Stimulated activated CD4-positive, alpha-beta T cell treated with anti-CD3 and anti-CD28 coated beads, Interleukin-1b, Interleukin-23, amount 100 ng/mL, for 24 hours (primary cell): ENCODE measurements at places on chromosomes 2 and 18.

- no peak for DNase-seq
Observed at GRCh38 chr2:98911376-98912154, 24.5 kb downstream of the CRACDL start.

GRCh38 chr2:134527381-134527780 is 191.4 kb downstream of the TMEM163 start:
- no peak for DNase-seq

GRCh38 chr2:59027320-59027719 is 786.2 kb upstream of the FANCL start:
- no peak for DNase-seq

- no peak for DNase-seq
Observed at GRCh38 chr2:230471074-230471473, 55.1 kb downstream of the SP100 start.

GRCh38 chr2:161036926-161037325 is 123.3 kb upstream of the TANK start:
- no peak for DNase-seq

DNA sequence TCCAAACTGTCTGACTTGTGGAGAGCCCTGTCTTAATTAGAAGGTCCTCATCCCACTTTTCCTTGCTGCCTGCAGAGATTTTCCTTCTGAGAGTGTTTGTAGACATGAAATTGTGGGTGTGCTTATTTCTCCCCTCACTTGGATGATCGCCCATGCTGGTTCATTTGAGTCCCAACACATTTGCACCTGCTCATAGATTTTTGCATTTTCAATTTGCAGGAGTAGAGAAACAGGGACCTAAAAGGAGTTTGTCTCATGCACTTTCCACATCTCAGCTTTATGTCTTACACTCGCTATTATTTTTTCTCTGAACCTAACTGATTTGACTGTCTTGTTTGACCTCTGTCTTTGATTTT is 33.2 kb upstream of the FHL2 start:
- DNase-seq, result no peak

GRCh38 chr18:13627639-13628038 is 98.7 kb downstream of the FAM210A start:
- DNase-seq, result no peak

- no peak for DNase-seq
Observed at GRCh38 chr2:173286153-173286809, 68.4 kb upstream of the CDCA7 start.

- DNase-seq, result no peak
Observed at GRCh38 chr2:206991070-206991469, 51.8 kb downstream of the CPO start.

GRCh38 chr18:35174093-35174731 is 66.6 kb upstream of the ZNF397 start:
- no peak for DNase-seq

GRCh38 chr2:186399082-186399644 is 86.9 kb upstream of the ZC3H15 start:
- DNase-seq, result no peak

GRCh38 chr2:220491670-220492069 is 864.2 kb downstream of the SLC4A3 start:
- DNase-seq, result no peak

DNA sequence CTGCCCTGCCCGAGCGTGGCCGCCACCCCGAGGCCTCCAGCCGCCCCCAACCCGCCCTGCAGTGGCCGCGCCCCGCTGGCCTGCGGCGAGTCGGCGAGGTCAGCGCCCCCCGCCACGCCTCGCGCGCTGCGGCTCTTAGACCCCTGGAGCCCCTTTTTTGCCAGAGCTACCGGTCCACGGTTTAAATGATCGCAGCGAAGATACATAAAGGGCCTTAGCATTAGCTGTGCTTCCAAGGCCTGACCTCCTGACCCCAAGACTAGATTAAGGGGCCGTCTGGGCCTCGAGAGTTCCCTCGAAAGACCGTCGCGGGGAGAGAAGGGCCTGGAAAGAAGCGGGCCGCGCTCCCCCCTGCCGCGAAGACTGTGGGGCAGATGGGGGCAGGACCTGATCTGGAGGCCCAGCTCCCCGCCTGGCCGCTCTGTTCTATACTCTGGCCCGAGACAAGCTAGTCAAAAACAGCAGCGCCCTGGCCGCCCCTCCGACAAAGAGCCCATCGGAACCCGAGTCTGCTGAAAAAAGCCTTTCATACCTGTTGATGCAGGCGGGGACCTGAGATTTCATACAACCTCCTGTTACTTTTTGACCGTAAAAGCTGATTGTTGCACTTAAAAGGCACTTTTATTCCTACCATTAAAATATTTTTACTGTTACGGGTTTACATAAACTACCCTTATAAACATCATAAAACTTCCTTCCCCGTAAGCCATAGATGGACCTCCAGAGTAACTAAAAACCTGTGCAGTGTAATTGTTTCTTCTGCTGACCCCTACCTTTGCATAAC is 68.7 kb upstream of the PSMD14 start:
- DNase-seq, result no peak

DNA sequence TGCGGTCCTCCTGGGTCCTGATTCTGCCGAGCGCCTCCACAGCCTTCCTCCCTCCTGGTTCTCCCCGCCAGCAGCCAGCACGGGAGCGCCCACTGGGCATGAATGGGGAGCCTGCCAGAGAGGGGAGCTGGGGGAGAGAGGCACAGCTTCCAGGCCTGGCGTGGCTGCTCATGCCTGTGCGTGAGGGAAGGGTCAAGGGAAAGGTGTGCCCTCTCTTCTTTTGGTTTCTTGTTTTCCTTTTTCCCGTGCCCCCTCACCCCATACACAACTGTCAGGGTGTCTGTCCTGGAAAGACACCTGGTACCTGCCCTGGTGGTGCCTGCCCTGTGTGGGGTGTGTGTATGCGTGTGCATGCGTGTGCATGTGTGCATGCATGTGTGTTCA is 4.7 kb upstream of the NEURL3 start:
- no peak for DNase-seq

DNA sequence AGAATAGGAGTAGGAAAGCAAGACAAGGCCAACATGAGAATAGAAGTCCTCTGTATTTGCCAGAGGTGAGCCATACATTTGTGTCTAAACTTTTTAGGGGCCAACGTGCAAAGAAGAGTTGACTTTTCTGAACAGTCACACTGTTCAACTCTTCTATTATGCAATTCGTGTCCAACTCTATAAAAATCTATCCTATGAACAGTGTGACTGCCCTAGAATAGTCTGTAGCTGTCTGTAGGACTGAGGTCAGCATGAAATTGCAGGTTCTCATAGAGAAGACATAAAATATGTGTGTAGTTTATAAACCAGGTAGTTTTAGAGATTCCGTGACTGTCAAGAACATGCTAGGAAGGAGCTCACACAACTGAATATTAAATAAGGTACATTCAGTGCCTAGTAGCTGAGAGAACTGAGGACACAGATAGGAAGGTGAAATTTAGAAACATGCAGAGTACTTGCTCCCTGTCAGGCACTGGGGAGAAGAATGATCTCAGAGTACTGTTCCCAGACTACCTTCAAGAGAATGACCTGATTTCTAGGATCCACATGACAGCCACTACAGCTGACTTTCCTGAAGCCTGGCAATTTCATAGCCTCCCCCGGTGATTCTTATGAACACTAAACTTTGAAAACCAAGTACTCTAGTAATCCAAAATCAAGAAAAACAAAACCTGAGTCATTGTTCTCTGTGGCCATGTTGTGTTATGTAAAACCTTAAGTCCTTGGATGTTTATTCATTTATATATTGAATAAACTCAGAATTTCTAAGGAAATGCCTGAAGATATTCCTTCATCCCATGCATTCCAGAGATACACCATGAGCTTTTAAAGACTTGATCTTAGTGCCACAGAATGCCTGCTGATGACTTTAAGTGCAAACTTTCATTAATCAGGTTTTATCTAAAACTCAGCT is 201.5 kb upstream of the BOD1L2 start:
- DNase-seq, result no peak

DNA sequence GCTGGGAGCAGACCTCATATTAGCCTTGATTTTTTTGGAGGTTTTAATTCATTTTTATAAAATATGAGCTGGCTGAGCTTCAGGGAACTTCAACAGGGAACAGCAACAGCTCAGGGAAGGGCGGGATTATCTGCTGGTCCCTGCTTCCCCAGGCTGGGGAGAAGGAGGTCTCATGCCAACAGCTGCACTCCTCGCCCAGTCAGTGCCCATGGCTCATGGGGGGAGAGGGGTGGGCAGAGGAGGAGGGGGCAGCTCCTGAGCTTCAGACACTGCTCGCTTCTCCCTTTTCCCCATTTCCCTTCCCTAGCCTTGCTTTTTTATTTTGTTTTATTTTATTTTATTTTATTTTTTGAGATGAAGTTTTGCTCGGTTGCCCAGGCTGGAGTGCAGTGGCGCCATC is 442 bp upstream of the OTOF start:
- no peak for DNase-seq

DNA sequence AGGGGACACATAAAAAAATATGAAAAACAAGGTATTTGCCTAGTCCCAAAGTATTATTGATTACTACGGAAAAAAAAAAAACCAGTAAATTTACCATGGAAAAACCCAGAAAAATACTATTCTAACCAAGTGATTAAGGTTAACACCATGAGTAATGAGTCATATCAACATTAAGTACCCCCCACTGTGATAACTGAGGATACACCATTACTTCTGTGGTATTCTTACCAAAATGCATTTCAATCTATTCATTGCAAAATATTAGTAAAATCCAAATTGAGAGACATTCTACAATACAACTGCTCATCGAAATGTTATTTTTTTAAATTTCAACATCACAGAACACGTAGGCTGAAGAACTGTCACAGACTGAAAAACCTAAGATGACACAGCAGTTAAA is 669.8 kb downstream of the ZEB2 start:
- no peak for DNase-seq

DNA sequence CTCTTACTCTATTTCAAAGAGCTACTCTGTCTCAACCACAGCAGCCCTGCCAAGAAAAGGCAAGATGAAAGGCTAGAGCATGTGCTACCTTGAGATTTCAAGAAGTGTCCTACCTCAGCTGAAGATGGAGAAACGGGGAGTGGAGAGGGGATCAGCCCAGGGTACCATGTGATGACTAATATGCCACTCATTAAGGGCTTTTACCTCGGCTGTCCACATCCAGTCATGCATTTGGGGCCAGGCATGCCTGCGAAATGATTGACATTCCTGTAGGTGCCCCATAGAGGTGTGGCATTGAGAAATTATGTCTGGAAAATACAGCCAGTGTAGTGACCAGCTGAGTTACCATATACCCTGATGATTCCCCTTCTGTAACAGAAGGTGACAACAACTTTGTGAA is 96.1 kb downstream of the NRP2 start:
- no peak for DNase-seq

DNA sequence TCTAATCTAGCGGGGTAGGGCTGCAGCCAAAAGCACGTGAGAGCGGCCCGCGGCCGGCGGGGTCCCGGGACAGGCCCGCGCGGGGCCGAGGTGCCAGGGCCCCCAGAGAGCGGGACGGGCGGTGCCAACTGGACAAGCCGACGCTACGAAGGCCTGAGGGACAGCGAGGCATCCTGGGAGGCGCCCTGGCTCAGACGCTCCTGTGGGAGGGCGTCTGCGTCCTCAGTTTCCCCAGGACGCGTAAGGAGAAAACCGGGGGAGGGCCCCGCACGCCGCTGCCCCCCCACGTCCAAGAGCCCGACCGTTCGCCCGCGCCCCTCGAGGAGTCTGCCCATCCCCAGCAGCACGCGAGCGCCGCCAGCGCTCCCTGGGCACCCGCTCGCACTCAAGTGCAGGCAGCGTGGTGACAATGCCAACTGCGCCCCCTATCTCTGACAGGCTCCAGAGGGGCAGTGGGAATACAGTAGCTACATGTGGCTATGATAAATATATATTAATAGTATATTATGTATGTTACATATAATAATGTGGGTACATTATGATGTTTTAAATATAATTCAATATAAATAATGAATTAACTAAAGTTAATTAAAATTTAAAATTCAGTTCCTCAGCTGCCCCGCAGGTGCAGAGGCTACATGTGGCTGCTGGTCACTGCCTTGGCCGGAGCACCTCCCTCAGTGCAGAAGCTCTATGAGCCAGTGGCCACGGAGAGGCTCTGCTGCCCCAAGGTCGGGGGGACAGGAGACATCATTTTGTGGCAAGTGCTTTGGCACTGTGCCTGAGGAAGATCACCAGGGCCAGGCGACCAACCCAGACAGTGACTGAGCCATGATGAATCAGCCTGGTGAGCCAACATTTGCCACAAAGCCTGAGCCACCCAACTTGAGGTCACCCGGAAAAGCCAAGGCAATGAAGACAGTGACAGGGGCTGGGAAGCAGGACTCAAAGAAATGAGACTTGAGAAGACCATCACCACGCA is 5.5 kb upstream of the SFT2D3 start:
- no peak for DNase-seq

DNA sequence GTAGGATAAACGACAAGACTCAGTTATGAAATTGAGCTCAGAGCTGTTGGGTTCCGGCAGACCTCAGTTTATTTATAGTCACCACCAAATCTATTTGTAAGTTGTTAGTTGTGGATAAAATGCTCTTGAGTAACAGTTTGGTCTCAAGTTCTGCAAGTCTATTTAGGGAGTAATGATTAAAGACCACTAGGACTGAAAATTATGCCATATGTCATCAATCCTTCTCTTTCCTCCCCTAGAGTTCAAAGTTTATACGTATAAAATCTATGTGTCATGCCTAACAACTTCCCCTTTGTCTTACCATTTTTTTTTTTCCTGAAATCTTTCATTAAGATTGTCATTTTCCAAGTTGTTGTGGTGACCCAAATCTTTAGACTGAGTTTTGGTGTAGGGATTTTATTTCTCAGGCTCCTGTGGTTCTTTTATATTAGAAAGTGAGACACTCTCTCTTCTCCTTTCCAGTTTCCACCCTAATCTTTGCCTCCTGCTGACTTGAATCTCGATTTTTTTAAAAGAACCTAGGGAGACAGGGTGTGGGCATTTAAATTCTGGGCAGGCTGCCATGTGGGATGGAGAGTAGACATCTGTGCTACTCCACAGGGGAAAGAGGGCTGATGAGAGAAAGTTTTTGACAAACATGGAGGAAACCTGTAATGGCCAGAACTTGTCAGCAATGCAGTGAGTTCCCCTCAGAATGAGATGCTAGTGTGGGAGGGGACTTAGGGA is 51.0 kb downstream of the LAMA3 start:
- DNase-seq, result no peak

- DNase-seq, result no peak
Observed at GRCh38 chr2:201128933-201129505, 13.1 kb downstream of the CFLAR start.
